ENCODE measurements at places on chromosomes 6 and 20. TPM values are rescaled to one million over a fixed set of nuclear protein-coding genes. Genes with fewer than 3 reads are reported as not detected.

PHF10 gene
- 27.0 TPM for total RNA-seq

IL17F gene
- not detected for total RNA-seq

ENPP1 gene
- 37.4 TPM for total RNA-seq

ADGRB3 gene
- 0.83 TPM for total RNA-seq

TEAD3 gene
- total RNA-seq = 16.2 TPM

FAM217A gene
- total RNA-seq = not detected

TGM2 gene
- total RNA-seq = 594 TPM

FILIP1 gene
- total RNA-seq = 0.33 TPM

RAET1G gene
- 1.6 TPM for total RNA-seq

OVOL2 gene
- not detected for total RNA-seq

PHACTR3 gene
- total RNA-seq = not detected

LPA gene
- total RNA-seq = not detected

CYP21A2 gene
- total RNA-seq = 0.26 TPM

Data from smooth muscle cell of the pulmonary artery (primary cell).